T47D (cell line): ENCODE measurements at places on chromosomes 4 and X.
A peak's percentile ranks its signal among the peaks of the same experiment; 100 is the strongest.

- no peak for DNase-seq
These were observed 8.0 kb downstream of the SLC7A3 start for GRCh38 chrX:70922774-70923473.

DNA sequence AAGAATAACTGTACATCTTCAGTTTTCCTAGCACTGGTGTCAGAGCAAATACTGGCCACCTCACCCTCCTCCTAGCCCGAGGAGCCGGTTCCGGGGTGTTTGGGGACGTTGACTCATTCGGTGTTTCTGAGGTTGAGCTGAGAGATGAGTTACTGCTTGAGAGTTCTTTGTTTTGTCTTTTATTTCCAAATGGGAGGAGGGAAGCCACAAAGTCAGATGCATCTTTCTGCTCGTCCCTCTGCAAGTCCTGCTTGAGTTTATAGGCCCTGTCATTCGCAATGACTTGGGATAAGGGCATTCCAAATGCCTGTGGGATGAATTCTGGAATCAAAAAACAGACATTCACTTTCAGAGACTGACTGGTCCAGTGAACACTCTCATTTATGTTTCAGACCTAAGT, 77.5 kb downstream of the HCCS start:
- no peak for DNase-seq

- DNase-seq, result no peak
These were observed 649.3 kb downstream of the IQCM start for GRCh38 chr4:149166365-149166764.

GRCh38 chrX:120144178-120144844, 14.1 kb upstream of the RHOXF2 start:
- no peak for DNase-seq

GRCh38 chr4:151407466-151408379, 1.3 kb upstream of the FHIP1A start:
- peak; percentile 10 for DNase-seq

GRCh38 chrX:53065104-53065503, 16.5 kb downstream of the GPR173 start:
- no peak for DNase-seq

GRCh38 chr4:140304346-140304745, 69.1 kb upstream of the SCOC start:
- no peak for DNase-seq

GRCh38 chr4:111836601-111837000, 308.7 kb upstream of the FAM241A start:
- DNase-seq, result no peak

- DNase-seq, result no peak
These were observed 15.0 kb upstream of the STS start for GRCh38 chrX:7132335-7133049.

- DNase-seq, result no peak
These were observed 834.2 kb upstream of the GALNTL6 start for GRCh38 chr4:170978990-170979389.

- no peak for DNase-seq
These were observed 303.3 kb upstream of the FGF16 start for GRCh38 chrX:77143907-77144306.

GRCh38 chr4:80711956-80712355, 318.6 kb upstream of the BMP3 start:
- DNase-seq, result no peak

GRCh38 chrX:126272795-126273497, 106.9 kb upstream of the DCAF12L2 start:
- DNase-seq, result no peak

GRCh38 chr4:74474345-74475090, 29.6 kb downstream of the AREG start:
- no peak for DNase-seq

DNA sequence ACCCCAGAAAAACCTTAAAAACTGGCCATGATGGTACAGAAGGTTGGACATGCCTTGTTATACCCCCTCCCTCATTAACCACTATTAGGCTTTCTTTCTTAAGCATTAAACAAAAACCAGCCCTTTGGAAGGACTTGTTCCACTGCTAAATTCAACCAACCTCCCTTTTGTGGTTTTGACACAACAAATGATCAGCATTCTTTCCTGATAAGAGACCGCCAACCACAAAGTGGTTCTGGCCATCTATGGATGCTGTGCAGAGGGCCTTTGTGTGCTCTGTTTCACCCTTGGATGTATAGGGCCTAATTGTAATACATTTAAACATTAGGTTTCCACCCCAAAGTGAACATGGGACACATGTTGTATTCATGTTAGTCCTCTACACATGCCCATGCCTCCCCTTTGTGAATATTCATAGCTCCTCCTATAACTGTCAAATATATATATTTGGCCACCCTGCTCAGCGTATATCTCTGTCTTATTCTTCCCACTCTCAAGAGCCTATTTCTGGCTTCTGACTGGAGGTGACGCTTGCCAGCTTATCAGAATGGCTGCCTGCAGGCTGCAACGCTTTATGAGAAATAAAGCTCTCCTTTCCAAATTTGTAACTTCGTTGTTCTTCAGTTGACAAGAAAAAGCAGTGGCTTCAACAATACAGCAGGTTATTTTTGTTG, 126.6 kb downstream of the NPNT start:
- DNase-seq, result no peak

DNA sequence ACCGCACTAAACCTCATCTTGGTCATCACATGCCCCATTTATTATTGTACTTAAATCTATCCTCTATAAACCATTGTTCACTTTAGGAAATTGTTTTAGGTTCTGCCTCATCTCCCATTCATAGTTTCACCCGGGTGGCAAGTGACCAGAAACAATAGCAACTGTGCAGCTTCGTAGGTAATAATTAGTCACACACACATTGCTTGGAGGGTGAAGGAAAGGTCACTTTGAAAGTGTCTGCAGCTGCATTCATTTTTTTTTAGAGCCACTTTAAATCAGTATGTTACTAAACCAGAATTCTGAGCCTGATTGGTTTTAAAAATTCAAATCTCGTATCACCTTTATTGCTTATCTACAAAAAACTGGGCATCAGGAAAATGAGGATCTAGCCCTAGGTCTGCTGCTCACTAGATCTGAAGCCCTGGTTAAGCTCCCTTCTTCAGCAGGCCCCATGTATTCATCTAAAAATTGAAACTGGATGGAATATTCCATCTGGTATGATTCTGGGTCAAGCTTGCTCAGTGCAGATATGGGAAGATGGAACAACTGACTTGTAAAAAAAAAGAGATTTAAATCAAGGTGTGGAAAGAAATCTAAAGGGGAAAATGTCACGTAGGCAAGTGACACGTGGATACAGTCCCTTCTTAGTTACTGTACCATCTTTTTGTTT, 62.4 kb downstream of the LIMCH1 start:
- no peak for DNase-seq

- DNase-seq, result no peak
These were observed 6.9 kb upstream of the TLR8 start for GRCh38 chrX:12899506-12899905.

- no peak for DNase-seq
These were observed 314.2 kb downstream of the RAB28 start for GRCh38 chr4:13169731-13170525.

- no peak for DNase-seq
These were observed 8.2 kb downstream of the FGFBP1 start for GRCh38 chr4:15930314-15930713.

- no peak for DNase-seq
These were observed 118.9 kb upstream of the GK2 start for GRCh38 chr4:79526641-79527565.

GRCh38 chr4:150130933-150131332, 52.7 kb downstream of the DCLK2 start:
- DNase-seq, result no peak

DNA sequence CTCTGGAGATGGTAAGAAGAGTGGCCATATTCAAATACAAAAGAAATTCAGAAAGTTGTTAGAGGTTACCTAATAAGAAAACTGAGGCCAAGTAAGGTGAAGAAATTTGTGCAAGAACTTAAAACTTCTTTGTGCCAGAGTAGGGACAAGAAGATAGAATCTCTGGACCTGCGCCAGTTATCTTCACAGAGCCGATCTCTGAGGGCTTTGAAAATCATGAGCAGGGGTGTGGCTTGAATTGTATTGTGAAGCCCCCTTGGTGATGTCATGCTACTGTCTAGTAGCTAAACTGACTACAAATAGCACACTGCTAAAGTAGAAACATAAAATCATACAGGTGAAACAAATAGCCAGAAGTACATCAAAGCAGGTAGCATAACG, 184.6 kb downstream of the UGT8 start:
- DNase-seq, result no peak

DNA sequence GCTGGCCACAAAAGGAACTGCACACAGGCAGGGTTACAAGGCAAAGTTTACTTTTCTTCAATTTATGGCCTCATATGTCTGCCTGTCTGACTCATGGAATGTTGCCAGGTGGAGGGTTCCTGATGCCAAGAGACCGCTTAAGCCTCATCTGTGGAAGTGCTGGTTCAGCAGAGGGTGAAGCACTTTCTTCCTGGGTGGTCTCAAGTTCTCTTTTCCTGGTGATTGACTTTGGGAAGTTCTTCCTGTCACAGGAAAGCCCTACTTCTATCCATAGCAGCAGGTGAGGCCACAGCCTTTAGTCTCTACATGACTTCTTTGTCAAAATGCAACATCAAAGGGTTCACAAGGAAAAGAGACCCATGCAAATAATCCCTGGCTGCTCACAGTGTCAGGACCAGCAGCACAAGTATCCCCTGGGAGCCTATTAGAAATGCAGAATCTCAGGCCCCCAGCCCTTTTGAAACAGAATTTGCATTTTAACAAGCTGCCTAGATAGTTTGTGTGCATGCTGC, 81.4 kb upstream of the IGFBP7 start:
- DNase-seq, result no peak

DNA sequence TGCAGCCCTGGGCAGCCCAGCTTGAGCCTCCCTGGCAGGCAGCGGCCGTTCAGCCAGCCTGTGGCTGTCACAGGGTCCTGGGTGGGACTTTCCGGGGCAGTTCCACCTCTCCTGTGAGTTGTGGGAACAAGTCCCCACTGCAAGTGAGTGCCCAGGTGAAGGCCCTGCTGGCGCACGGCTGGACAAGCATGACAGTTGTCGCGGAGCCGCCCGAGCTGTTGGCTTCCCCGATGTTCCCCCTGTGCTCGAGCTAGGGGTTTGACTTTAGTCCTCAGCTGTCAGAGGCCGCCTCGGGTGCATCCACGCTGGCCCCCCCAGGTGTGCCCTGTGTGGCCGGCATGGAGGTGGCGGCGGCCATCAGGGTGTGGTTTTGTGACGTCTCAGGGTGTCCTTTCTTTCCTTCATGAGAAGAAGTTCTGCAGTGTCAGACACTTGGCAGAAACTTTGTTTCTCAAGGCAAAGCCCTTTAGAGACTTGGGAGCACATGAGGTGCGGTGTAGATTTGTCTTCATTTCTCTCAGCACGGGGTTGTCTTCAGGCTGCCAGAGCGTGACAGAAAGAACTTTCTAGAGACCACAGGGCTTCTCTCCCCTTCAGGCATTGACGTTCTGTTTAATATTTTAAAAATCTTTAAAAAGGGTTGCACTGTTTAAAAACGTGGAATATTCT, 69.4 kb upstream of the HGFAC start:
- DNase-seq, result no peak

GRCh38 chr4:1008840-1009541, 2.4 kb upstream of the FGFRL1 start:
- no peak for DNase-seq

DNA sequence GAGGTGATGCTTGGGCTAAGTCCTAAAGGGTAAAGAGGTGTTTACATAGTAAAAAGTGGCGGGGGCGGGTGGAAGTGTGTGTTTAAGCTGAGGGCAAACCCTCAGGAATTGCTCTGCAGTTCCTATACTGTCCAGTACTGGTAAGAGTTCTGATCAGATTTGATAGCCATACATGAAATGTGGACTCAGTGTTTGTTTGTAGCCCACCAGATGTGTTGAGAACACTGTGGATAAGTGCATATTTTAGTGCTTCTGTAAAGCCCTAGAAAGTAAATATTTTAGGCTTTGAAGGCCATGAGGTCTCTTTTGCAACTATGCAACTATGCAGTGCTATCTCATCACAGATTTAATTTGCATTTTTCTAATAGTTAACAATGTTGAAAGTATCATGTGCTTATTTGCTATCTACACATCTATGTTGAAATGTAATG, 80.7 kb upstream of the EOLA2 start:
- DNase-seq, result no peak

DNA sequence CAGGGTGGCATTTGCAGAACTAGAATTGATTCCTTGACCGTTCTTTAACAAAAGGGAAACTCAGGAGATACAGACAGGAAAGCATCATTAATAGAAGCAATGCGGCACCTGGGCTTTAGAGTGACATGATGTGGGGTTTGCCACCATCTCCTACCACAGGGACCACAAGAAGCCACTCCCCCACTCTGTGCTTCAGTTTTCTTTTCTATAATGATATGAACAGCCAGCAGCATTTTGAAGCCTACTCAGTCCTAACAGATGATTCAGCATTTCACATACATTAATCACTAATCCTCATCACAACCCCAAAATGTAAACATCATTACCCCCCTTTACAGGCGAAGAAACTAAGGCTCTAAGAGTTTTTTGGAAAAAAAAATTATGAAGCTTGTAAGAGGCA, 22.9 kb downstream of the CCDC149 start:
- no peak for DNase-seq

- no peak for DNase-seq
These were observed 328.4 kb downstream of the PAPSS1 start for GRCh38 chr4:107391630-107392028.

DNA sequence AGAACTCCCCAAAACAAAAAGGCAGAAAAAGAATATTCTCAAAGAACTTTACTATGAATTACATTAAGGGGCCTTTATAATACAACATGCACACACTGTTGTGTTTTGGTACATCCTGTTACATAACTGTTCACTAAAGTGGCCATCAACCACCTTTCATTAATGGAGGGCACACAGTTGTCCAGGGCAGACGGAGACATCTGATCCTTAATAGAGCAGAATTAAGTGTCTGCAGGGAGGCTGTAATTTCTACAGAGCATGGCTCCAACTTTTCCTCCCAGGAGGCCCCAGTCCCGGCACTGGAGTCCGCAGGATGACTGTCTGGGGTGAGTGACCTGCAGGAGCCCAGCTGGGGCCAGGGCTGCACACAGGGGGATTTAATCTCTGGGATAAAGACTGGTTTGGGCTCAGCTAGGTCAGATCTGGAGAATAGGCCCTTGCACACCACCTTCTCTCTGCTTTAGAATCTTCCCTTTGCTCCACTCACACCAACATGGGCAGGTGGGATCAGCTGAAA, 233.4 kb downstream of the MAML3 start:
- no peak for DNase-seq

DNA sequence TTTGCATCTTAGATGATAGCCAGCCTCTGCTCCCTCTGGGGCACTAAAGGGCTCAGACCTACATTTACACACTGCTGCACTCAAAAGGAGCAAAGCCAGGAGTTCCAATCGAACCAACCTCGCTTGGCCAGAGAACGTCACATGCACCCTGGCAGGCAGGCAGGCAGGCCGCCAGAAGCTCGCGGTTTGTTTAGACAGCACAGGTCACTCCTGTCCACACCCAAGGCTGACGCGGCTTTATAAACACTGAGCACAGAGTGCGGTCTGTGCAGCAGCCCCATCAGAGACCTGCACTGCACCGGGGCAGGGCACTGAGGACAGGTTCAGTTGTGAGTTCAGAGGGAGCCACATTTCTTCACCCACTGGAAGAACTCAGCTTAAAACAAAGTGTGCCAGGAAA, 143.9 kb downstream of the BCOR start:
- DNase-seq, result peak; percentile 88

GRCh38 chr4:139828966-139829664, 163.5 kb downstream of the MGST2 start:
- DNase-seq, result no peak
